ENCODE measurements at places on chromosomes 11 and 22. TPM values are rescaled to one million over a fixed set of nuclear protein-coding genes. Genes with fewer than 3 reads are reported as not detected.

The E2F8 gene
- total RNA-seq: 6.1 TPM

The KRTAP5-7 gene
- total RNA-seq: 0.25 TPM

The RAB36 gene
- total RNA-seq: 6.4 TPM

The SMIM35 gene
- not detected for total RNA-seq

The UCP3 gene
- 4.5 TPM for total RNA-seq

The C1QTNF6 gene
- total RNA-seq: 58.3 TPM

The C11orf42 gene
- total RNA-seq: not detected

The OR8D1 gene
- not detected for total RNA-seq

The BBOX1 gene
- total RNA-seq: not detected

The AASDHPPT gene
- total RNA-seq: 59.6 TPM

The SCN2B gene
- 2.3 TPM for total RNA-seq

The SLC25A45 gene
- 3.9 TPM for total RNA-seq

The GPR83 gene
- total RNA-seq: 0.09 TPM

The SEC14L6 gene
- 2.3 TPM for total RNA-seq

The RTN4RL2 gene
- total RNA-seq: 0.63 TPM

Data from mesothelial cell of epicardium (in vitro differentiated cells).